ENCODE measurements at places on chromosomes 6 and 20.

DNA sequence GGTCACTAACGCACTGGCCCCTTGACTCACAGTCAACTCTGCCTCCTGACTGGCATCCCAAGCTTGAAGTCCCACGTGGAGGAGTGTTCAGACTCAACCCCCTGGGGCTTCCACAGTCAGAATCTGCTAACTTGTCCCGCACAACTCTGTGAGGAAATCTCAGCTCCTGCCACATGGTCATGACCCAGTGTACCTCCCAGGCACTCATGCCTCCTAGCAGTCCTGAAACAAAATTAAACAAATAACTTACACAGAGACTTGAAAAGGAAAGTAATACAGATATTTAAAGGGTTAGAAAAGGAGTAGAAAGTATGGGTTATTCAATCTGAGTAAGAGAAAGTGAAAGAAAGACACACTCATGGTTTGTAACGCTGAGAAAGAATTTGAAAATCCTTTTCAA, 134.9 kb downstream of the GMDS start:
- no peak for DNase-seq

DNA sequence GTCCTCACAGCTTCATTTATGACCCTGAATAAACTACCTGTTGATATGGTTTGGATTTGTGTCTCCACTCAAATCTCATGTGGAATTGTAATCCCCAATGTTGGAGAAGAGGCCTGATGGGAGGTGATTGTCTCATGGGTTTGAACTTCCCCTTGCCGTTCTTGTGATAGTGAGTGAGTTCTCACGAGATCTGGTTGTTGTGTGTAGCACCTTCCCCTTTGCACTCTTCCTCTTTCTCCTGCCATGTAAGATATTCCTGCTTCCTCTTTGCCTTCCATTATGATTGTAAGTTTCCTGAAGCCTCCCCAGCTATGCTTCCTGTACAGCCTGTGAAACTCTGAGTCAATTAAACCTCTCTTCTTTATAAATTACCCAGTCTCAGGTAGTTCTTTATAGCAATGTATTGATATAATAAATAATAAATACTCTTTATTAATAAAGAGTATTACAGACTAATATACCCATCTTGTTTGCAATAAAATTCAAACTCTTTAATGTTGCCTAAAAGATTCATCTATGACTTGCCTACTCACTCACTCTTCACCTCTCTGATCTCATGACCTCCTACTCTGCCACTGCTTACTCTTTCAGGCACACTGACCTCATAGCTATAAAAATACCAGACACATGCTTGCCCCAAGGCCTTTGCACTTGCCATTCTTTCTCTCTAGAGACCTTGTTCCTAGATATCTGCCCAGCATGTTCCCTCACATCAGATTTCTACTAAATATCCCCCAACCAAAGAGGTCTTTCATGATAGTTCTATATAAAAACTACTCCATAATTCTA, 256.4 kb upstream of the MARCKS start:
- DNase-seq = no peak

DNA sequence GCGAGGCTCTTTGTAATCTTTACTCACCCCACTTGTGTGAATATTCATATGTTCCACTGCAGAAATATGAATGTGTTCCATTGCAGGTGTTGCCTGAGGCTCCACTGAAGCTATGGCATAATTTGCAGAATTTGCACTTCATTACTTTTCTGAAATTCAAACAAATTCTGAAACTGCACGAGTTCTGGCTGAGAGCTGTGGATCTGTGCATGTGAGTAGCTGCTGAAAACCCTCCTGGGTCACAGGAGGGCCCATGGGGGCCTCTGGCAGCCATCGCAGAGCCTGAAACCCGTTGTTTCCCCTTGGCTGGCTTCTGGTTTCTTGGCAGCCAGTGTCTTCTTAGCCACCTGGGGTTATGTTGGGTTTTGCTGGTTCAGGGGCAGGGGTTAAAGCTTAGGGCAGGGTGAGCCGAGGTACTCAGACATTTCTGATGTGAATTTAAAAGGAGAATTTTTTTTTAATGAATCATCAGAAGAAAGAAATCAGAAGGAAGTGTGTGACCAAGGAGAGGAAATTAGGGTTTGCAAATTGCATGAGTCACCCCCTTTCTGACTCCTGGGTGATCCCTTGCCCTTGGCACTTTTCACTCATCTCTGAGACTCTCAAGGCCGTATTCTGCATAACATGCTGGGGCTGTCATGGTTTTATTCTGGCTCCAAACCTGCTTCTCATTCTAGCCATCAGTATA, 40.6 kb downstream of the TOX2 start:
- peak; percentile 97 for DNase-seq

DNA sequence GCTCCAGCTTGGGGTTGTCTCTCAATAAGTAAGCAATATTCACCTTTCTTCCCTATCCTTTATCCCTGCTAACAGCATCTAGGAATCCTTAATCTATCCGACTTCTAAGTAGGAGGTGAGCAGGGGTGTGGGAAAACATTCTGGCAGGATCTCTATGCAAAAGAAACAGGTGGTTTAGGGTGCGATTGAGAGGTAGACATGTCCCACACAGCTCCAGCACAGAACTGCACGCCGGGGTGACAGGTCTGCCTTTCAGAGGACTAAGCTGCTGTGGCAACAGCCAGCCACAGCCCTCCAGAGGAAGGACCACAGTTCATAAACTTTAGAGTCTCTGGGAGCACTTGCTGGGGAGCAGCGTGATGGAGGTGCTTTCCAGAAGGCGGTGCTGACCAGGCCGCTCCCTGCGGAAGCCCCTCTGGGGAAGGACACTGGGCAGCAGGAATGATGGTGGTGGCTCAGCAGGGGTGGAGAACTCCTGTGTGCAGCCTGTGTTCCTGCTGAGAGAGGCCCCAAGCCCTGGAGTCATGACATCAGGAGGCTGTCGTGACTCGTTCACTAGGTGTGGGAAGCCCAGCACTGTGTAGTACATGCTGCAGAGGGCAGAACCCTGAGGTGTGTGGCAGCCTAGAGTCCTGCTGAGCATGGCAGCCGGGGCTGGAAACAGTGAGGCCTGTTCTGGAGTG, 509.6 kb downstream of the PRKN start:
- DNase-seq = no peak

- DNase-seq = no peak
Observed at GRCh38 chr6:36075656-36076055, 48.0 kb downstream of the MAPK14 start.

GRCh38 chr6:97689078-97689754, 406.2 kb upstream of the MMS22L start:
- no peak for DNase-seq

DNA sequence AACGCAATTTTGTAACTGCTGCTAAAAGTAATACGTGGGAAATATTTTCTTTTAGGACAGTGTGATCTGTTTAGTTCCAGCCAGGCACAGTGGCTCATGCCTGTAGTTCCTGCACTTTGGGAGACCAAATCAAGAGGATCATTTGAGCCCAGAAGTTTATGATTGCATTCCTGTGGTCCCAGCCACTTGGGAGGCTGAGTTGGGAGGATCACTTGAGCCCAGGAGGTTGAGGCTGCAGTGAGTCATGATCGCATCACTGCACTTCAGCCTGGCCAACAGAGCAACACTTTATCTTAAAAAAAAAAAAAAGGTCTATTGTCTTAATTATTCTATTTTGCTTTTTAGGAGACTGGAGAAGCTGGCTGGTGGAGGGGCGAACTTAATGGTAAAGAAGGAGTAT, 101.5 kb downstream of the CD2AP start:
- DNase-seq = no peak

DNA sequence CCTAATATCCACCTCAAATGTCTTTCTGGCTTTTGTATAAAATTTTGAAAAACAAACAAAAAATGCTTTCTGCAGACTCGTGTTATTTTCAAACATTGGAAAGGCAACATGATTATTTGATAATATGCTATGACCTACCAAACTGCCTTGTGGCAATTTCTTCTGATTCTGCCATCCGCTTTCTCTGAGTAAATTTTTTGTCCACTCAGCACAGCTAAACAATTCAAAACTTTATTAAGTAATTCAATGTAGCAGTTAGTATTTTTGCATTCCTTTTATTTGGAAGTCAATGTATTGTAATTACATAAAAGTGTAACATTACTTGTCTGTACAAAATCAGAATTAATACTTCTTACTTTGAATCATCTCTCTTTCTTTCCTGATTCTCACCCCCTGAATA, 1206.6 kb upstream of the EYS start:
- no peak for DNase-seq

DNA sequence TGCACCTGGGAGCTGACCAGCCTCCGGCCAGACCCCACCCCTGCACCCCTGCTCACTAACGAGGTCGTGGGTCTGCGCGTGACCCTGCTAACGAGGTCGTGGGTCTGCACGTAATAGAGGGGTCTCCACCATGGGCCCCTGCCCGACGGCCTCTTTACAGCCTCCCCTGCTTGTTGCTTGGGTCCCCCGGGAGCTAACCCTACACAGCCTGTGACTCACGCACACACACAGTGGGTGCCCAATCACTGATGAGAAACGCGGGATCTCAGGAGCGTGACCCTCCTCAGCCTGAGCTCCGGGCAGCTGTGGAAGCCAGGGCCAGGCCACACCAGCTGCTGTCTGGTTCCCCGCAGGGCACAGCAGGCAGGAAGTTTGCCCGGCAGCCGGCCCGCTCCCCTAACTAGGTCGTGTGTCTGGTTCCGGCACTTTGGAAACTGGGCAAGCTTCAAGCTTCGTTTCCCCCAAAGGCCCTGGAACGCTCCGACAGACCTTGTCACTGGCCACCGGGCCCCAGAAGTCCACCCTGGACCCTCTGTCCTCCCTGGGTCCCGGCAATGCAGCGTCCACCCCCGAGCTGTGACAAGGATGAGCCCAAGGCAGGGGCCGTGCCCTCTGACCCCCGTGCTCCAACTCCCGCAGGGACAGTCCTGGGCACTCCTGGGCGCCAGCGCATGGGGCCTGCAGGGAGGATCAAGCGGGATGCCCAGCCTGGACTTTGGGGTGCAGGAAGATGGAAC, 767 bp downstream of the PTK6 start:
- DNase-seq = peak; percentile 15

GRCh38 chr6:134662077-134662700, 287.7 kb downstream of the ALDH8A1 start:
- DNase-seq = no peak

DNA sequence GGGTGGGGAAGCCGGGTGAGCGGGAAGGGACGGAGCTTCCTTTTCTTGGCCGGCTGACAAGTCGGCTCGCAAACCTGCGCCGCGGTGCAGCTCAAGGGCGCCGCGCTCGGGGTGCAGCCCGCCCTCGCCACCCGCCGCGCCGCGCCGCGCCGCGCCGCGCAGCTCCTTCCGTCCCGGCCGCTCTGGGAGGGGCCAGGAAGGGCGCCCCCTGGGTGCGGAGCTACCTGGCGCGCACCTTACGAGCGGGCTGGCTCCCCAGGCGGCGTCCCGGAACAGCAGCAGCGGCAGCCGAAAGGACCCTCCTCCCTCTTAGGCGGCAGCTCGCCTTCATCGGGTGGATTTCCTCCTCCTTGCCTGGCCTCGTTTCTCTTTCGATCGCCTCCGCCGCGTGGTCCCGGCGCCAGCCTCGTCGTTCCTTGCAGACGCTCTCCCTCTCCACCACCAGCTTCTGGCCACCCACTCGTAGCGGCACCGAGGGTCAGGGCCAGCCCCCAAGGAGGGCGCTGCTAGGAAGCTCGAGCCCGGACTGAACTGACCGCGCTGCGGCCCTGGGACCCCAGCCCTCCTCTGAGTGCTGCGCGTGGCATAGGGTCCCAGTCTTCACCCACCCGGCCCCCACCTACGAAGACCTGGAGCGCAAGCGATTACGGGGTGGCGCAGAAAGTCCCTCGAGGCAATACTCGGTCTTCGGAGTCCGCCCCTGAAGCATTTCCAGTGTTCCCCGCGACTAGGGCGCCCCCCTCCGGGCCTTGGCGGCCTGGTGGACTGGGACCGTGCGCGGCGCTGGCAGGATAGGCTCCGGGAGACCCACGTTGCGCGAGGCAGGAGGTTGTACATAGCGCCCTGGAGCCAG, at the start of gene MAP3K5:
MAP3K5 (minus strand) TSS at position 68 of the 853 bp plus-strand sequence. CDS start 320 bp downstream, outside the sequence.
- peak; percentile 37 for DNase-seq

DNA sequence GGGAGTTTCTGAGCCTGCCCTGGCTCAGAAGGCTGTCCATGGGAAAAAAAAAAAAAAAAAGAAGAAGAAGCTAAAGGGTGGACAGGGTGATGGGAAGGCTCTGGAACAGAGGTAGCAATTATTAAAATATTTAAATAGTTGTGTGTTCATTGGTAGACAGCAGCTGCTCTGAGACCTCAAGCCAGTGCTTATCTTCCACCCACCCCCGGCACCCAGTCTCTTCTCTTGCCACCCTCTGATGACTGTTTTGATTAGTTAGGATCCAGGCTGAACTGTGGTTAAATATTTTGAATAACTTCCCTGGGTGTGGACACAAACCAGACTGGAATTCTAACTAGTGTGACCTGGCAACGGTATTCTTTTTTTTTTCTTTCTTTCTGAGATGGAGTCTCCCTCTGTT, 16.9 kb upstream of the SRSF3 start:
- DNase-seq = peak; percentile 93

GRCh38 chr6:52839124-52840055, 1.2 kb downstream of the GSTA5 start:
- peak; percentile 22 for DNase-seq

DNA sequence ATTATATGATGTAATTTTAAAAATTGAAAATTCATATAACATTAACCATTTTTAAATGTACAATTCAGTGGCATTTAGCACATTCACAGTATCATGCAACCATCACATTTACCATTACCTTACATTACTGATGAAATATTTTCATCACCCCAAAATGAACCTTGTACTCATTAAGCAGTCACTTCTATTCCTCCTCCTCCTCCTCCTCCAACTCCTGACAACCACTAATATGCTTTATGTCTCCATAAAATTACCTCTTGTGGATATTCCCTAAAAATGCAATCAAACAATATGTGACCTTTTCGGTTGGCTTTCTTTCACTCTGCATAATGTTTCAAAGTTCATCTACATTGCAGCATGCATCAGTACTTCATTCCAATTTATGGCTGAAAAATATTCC, 45.2 kb downstream of the ZHX3 start:
- DNase-seq = no peak

DNA sequence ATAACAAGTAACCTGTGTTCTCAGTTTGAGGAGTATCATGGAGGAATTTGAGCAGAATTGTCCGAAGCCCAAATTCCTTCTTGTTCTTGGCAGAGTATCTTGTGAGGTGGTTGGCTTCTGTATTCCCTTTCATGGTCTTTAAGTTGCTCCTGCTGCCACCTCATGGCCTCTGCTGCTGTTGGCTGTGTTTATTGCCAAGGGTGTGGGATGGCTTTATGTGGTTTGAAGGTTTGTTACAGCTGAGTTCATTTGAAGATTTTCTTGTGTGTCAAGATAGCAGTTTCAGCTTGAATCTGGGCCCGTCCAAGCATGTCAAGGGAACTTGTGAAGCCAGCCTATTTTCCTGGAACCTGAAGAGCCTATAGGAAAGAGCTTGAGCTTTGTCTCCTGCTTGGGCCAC, 20.2 kb upstream of the TTK start:
- no peak for DNase-seq

DNA sequence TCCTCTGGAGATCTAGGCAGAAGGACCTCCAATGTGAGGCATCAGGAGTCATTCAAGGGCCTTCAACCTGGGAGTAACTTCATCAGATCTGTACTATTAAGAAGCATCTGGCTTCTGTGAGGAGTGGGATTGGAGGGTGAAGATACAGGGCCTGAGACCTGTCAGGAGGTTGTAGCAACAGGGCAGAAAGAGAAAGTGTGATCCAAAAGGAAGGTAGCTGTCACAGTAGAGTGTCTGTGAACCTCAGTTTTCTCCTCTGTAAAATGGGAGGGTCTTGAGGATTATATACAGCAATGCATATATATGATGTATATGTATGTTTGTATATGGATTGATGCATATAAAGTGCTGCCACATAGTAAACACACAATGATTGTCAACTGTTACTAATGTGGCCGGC, 2.6 kb upstream of the RPL10A start:
- no peak for DNase-seq

- no peak for DNase-seq
Observed at GRCh38 chr6:7976485-7977056, 66.0 kb upstream of the TXNDC5 start.

Data from GM04503 (cell line).